ENCODE measurements at places on chromosomes 3 and 15.

DNA sequence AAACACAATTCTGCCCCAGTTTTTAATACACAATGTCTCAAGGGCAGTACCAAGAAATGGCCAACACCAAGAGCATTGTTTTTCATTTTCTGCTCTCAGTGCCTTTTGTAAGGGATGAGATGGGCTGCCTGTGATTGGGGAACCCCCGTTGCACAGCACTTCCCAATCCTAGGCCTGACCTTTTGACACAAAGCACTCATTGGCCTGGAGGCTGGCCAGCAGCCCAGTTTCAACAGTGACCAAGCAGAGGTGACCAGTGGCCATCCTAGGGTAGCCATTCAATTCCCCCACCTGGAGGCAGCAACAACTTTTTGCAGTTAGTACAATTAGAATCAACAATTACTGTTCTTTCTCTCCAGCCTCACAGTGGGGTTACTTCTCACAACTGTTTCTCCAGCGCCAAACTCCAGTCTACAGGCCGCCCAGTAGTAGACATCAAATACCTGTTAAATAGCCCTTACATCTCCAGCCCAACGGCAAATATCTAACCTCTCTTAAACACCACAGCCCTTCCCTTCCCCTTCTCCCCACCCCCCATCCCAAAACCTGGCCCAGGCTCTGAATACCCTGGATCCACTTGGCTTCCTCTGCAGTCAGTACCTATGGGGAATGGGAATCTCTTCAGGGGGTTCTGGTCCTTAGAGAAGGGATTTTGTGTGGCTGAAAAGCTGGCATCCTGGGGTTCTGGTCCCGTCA is 8.9 kb upstream of the LRRC2 start:
- no peaks in the 10 kb centered on the region for H3K36me3 ChIP-seq
- H3K27ac ChIP-seq, result no peak overlapping the region
- no peak for DNase-seq
- peaks cover 22% of the 10 kb centered on the region for H3K27me3 ChIP-seq
- H3K4me3 ChIP-seq, result no peak overlapping the region
- peaks cover 2% of the 10 kb centered on the region for H3K4me1 ChIP-seq

DNA sequence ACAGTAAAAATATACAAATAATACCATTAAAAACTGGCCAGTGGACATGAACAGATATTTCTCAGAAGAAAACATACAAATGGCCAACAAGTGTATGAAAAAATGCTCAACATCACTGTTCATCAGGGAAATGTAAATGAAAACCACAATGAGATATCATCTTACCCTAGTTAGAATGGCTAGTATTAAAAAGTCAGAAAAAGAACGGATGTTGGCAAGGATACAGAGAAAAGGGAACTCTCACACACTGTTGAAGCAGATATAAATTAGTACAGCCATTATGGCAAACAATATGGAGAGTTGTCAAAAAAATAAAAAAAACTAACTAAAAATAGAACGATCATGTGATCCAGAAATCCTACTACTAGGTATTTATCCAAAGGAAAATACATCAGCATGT is 222.7 kb upstream of the NAALADL2 start:
- H3K4me1 ChIP-seq, result no peaks in the 10 kb centered on the region
- DNase-seq, result no peak
- H3K36me3 ChIP-seq, result no peaks in the 10 kb centered on the region
- no peaks in the 10 kb centered on the region for H3K27me3 ChIP-seq
- no peak overlapping the region for H3K27ac ChIP-seq

DNA sequence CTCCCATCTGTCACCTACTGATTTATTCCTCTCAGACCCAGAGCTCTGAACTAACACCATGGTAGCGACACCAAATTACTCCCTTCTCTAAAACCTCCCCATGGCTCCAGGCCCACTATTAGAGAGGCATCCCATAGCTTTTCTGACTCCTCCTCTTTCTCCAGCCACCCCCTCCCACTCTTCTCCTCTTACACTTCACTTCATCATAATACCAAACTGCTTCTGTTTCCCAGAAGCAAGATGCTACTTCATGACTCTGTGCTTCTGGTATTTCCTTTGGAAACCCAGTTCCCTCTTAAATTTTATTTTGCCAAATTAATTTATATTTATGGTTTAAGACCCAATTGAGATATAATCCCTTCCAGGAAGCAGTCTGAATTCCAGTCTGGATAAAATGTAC is 465.1 kb upstream of the PDZRN3 start:
- H3K27me3 ChIP-seq, result no peaks in the 10 kb centered on the region
- no peak overlapping the region for H3K27ac ChIP-seq
- DNase-seq, result no peak

GRCh38 chr15:72866182-72866581 is 82.6 kb upstream of the ADPGK start:
- H3K27me3 ChIP-seq, result peaks cover 17% of the 10 kb centered on the region
- no peaks in the 10 kb centered on the region for H3K36me3 ChIP-seq
- H3K27ac ChIP-seq, result no peak overlapping the region

- no peaks in the 10 kb centered on the region for H3K27me3 ChIP-seq
- H3K4me3 ChIP-seq, result no peak overlapping the region
- peaks cover 5% of the 10 kb centered on the region for H3K4me1 ChIP-seq
- H3K27ac ChIP-seq, result no peak overlapping the region
- H3K36me3 ChIP-seq, result peaks cover 10% of the 10 kb centered on the region
Measured at GRCh38 chr3:105397974-105398373, 31.3 kb downstream of the ALCAM start.
